Stimulated activated CD8-positive, alpha-beta memory T cell treated with anti-CD3 and anti-CD28 coated beads, Interleukin-7, amount 100 ng/mL, for 24 hours (primary cell): ENCODE measurements at places on chromosomes 1 and 21.

- DNase-seq, result no peak
These were observed 108.5 kb downstream of the ASH1L start for GRCh38 chr1:155454096-155454495.

GRCh38 chr1:226638608-226639007 lies 90.0 kb downstream of the STUM start:
- DNase-seq, result no peak

- no peak for DNase-seq
These were observed 382.9 kb upstream of the B3GALT2 start for GRCh38 chr1:193569096-193569982.

DNA sequence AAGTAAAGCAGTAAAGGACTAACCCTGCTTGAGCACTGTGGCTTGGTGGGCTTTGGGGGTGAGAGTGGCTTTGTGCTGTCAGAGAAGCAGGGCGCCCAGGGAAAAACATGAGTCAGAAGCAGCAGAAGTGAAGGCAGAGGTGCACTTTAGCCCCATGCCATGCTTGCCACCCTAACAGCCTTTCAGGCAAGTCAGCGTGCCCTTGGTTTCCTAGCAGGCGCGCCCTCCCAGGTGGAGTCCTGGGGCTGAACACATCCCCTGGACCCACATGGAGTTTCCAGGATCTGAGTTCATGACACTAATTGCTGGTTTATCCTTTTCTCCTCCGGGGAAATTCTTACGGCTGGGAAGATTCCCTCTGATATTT lies 106.6 kb downstream of the TLR5 start:
- DNase-seq, result no peak

GRCh38 chr1:22855668-22856606 lies 116.7 kb downstream of the LACTBL1 start:
- no peak for DNase-seq

DNA sequence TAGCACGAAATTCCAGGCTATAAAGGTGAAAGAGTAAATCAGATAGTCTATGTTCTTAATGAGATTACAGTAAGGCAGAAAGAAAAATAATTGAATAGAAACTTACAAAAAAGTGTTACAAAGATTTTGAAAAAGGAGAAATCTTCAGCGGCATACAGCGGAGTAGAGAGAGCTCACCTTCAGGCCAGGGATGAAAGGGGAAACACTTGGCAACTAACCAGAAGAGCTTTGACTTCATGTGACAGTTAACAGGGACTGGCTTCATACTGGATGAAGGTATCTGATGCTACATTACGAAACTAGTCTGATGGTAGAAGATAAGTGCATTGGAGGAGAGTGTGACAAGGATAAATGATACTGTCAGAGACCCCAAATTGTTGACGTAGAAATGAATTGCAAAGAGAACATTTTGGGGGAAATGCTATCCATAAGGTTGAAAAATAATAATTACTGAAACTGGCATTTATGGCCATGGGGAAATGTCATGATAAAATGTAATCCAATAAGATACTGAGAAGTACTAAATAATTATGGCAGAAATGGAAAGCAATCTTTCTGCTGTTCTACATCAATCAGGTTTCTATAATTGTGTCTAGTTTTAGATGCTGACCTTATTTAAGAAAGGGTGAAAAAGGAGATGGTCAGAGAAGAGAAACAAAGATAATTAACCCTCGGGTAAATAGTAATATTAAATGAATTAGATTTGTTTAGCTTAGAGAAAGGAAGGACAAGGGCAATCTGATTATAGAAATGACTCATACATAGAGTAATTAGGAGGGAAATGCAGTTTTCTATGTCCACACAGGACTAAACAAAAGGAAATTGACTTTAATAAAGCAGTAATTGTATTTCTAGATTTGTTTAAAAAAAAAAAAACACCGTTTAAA lies 808.7 kb downstream of the NCAM2 start:
- no peak for DNase-seq

DNA sequence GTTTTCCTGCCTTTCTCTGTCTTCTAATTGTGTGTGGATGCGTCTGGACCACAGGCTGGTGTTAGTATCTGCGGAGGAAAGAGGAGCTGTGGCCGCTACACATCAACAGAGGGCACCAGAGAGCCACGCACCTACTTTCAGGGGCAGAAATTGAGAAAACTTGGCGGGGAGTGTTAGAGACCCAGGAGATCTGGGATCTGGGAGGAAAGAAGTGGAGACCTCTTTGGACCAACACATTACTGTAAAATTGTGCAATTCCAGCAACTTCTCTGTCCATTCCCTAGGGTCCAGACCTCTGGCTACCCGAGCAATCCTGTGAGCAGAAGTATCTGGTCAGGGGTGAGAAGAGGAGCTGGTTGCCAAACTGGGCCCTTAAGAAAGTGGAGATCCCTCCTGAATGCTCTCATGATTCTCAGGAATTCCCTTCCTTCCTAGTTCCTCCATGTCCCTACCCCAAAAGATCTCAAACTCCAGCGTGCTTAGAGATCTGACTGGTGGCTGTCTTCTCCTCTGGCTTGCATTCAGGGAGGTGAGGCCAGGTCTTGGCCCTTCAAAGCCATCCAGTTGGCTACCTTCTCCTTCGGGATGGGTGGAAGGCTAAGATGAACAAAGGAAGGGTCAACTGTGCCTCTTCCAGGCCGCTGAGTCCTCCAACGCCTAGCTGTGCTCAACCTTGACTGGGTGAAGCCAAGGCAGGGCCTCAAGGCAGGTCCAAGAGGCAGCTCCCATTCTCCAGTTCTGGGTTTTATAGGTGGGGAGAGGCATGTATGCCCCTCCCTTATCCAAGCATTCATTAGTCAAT lies 1.2 kb upstream of the KIRREL1 start:
- DNase-seq, result peak; percentile 5

DNA sequence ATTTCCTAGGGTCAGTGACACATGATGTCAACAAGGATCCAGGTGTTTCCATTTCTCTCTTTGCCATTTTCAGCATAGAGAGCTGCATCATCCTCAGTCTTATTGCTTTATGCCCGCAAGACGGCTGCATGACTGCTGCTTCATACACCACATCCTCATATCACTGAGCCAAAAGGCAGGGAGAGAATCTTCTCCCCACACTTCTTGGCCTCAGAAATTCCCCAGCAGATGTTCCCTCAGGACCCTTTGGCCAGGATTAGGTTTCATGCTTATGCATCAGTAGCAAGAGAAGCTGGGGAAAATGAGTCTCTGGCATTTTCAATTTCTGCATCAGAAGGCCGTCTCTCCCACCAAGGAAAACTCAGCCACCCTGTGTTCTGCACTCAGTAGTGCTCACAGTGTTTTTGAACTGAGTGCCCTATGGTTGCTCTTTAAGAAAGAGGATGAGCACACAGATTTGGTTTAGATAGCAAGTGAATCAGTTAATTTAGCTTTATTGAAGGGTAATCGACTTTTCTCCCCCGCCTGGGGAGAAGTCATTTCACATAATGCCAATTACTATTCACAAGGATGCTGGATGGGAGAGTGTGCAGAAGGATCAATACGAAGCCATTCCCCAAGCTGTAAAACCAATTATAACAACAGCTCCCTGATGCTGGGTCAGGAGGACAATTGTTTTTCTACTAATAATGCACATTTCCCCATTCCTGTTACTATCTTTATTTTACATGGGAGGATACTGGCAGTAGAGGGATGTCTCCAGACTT lies 360.2 kb downstream of the HHIPL2 start:
- DNase-seq, result no peak

DNA sequence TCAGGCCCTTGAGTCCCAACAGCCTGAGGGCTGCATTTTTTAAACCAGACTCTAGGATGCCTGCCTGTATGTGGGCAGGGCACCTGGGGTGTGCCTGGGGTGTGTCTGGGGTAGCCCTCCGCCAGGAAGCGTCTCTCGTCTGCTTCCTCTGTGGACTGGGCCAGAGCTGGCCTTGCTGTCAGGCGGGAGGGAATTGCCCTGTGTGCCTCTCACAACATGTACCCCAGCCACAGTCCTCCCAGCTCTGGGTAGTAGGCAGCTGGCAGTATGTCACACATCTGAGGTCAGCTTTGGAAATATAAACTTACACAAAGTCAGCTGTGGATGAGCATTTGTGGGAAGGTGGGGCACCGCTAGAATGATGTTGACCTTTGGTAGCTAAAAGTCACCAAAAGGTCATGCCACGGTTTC lies 13.0 kb downstream of the TRAF5 start:
- DNase-seq, result no peak

GRCh38 chr1:160351629-160352028 lies 8.4 kb downstream of the NCSTN start:
- no peak for DNase-seq
